ENCODE measurements at places on chromosomes 6 and 20.
A peak's percentile ranks its signal among the peaks of the same experiment; 100 is the strongest.

DNA sequence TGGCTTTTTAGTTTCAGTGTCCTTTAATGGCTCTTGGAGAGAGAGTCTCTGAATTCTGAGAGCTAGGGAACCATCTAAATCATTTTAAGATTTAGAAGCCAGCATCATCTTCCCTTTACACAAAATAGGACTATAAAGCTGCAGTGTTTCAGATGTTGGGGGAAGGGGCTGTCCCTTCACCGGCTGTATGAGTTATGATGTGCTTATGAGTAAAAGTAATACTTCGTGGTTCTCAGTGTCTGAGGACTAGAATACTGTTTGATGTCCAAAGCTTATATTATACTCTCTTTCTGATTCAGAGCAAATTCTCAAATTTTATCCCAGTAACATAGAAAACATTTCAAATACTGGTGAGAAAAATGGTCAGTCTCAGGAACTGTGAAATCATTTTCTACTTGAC is 63.5 kb upstream of the FAM8A1 start:
- no peak for DNase-seq
- H3K36me3 ChIP-seq = peaks cover 8% of the 10 kb centered on the region
- no peak overlapping the region for H3K4me3 ChIP-seq

DNA sequence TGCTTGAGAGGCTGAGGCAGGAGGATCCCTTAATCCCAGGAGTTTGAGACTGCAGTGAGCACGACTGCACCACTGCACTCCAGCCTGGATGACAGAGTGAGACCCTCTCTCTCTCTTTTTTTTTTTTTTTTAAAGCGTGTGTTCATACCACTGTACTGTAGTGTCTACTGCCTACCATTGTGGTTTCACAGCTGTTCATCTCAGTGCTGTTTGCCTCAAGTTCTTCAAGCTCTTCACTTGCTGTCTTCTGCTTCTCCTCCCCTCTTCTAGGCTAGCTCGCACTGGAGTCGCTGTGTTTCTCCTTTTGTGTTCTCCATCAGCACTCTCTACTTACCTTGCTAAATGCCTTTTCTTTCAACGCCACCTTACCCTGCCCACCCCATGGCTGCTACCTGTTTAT is 7.4 kb downstream of the FOXO3 start:
- H3K27ac ChIP-seq = no peak overlapping the region
- H3K36me3 ChIP-seq = peaks cover 26% of the 10 kb centered on the region
- H3K4me3 ChIP-seq = no peak overlapping the region
- H3K27me3 ChIP-seq = peaks cover 3% of the 10 kb centered on the region
- H3K4me1 ChIP-seq = peaks cover 12% of the 10 kb centered on the region

GRCh38 chr6:142476452-142476851 is 174.6 kb downstream of the ADGRG6 start:
- no peaks in the 10 kb centered on the region for H3K27me3 ChIP-seq
- peaks cover 2% of the 10 kb centered on the region for H3K4me1 ChIP-seq
- no peak for DNase-seq
- peak overlapping the region; percentile 25 for H3K27ac ChIP-seq

GRCh38 chr6:69063401-69063800 is 428.3 kb downstream of the ADGRB3 start:
- H3K27ac ChIP-seq = no peak overlapping the region
- H3K4me1 ChIP-seq = peaks cover 2% of the 10 kb centered on the region
- no peaks in the 10 kb centered on the region for H3K36me3 ChIP-seq
- H3K4me3 ChIP-seq = no peak overlapping the region
- no peak for DNase-seq
- no peaks in the 10 kb centered on the region for H3K27me3 ChIP-seq

GRCh38 chr6:18099511-18099910 is 23.0 kb downstream of the NHLRC1 start:
- no peak overlapping the region for H3K27ac ChIP-seq
- DNase-seq = no peak
- H3K27me3 ChIP-seq = peaks cover 2% of the 10 kb centered on the region

- DNase-seq = no peak
- H3K4me1 ChIP-seq = no peaks in the 10 kb centered on the region
- no peak overlapping the region for H3K4me3 ChIP-seq
- H3K27me3 ChIP-seq = no peaks in the 10 kb centered on the region
Observed at GRCh38 chr6:99189823-99190721, 159.4 kb downstream of the FAXC start.

GRCh38 chr20:6783752-6784151 is 16.3 kb downstream of the BMP2 start:
- H3K27ac ChIP-seq = no peak overlapping the region
- H3K4me3 ChIP-seq = no peak overlapping the region
- no peak for DNase-seq
- H3K4me1 ChIP-seq = peaks cover 15% of the 10 kb centered on the region
- peaks cover 8% of the 10 kb centered on the region for H3K36me3 ChIP-seq
- peaks cover 4% of the 10 kb centered on the region for H3K27me3 ChIP-seq

DNA sequence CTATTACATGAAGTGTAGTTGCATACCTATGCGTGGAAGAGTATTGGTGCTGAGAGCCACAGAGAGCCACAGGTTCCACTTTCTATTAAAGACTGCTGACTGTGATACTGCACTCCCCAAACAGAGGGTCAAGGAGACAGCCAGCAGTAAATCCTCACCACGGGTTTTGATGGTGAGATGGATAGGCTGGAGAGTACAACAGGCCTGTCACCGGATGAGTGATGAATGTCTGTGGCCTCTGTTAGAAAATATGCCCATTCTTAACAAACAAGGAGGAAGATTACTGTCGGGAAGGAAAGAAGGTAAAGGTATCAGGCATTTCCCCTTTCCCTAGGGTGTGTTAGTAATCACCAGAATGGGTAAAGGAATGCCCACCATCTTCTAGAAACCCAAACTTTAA is 286.5 kb downstream of the ALDH8A1 start:
- peaks cover 5% of the 10 kb centered on the region for H3K4me1 ChIP-seq
- no peaks in the 10 kb centered on the region for H3K36me3 ChIP-seq
- no peaks in the 10 kb centered on the region for H3K27me3 ChIP-seq
- H3K27ac ChIP-seq = no peak overlapping the region

DNA sequence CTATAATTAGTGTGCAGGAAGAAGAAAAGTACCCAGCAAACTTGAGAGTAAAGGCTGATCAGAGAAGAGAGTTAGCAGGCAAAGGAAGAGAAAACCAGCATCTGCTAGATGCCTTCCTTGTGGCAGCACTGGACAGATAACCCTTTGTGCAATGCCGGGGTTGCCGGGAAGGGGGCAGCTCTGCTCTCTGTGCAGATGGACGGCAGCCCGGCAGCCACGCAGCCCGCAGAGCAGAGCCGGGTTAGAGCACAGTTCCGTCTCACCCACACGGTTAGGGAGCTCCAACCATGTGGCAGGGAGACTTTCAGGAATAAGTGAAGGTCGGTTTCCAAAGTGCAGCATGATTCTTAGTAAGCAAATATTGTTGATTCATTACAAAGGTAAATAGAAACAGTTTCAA is 80.0 kb upstream of the RPS6KA2 start:
- H3K27ac ChIP-seq = no peak overlapping the region
- no peaks in the 10 kb centered on the region for H3K36me3 ChIP-seq
- DNase-seq = peak; percentile 50

DNA sequence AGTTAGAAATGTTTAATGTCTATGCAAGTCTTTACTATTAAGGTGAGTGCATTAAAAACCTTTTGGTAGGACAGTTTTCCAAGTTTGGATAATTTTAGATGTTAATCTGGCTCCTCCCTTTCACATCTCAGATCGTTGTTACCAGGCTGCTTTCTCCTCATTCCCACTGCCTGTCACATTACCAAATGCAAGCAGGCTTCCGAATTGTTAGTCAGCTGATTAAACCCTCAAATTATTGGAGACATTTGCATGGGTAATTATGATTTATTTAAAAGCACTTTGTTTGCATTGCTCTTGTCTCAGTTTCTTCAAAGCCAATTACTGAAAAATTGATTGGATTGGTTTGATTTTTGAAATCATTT is 816.5 kb downstream of the KIF16B start:
- H3K4me1 ChIP-seq = no peaks in the 10 kb centered on the region
- no peaks in the 10 kb centered on the region for H3K36me3 ChIP-seq
- no peak overlapping the region for H3K27ac ChIP-seq
- no peaks in the 10 kb centered on the region for H3K27me3 ChIP-seq
- H3K4me3 ChIP-seq = no peak overlapping the region
- no peak for DNase-seq

GRCh38 chr6:28490205-28490890 is 25.2 kb downstream of the GPX6 start:
- peak overlapping the region; percentile 94 for H3K27ac ChIP-seq
- peaks cover 7% of the 10 kb centered on the region for H3K4me1 ChIP-seq
- no peaks in the 10 kb centered on the region for H3K36me3 ChIP-seq

GRCh38 chr20:2763186-2763585 is 37.2 kb downstream of the CPXM1 start:
- DNase-seq = no peak
- H3K27me3 ChIP-seq = peaks cover 35% of the 10 kb centered on the region
- H3K27ac ChIP-seq = no peak overlapping the region
- H3K4me1 ChIP-seq = no peaks in the 10 kb centered on the region

DNA sequence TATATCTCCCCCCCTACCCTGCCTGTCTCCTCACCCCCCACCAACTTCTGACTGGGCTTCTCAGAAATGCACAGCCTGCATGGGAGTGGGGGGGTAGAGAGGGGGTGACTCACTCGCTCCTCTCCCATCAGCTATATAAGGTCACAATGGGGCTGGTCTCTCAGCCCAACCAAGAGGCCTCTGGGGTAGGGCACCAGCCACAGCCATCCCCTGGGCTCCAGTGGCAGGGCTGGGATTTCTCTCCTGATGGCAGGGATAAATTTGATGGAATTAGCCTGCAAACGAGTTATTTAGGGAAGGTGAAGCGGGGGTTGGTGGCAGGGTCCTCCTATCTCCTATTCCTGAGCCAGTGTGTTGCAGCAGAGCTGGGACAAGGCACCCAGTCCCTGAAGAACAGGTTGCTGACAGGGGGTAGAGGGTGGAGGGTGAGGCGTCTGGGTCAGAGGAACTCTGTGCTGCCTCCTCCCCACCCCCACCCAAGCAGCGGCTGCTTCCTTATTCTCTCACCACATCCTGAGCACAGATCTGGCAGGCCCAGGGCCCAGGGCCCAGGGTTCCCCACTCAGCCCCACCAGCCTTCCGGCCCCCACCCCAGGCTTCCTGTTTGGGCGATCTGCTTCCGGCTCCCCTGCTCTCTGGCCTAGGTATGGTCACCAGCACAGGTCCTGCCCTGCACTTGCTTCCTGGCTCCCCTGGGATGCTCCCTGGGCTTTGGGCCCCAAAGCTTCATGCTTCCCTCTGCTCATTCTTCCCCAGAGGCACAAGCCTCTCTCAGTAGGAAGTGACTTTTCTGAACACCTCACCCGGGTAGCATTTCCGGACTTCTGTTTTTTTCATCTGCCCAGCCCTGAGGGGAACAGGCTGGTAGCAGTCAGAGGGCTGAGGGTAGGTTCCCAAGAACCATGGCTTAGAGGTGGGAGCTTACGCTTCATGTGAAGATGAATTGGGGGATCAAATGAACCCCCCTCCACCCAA is 4.0 kb downstream of the PPP1R18 start:
- H3K27me3 ChIP-seq = no peaks in the 10 kb centered on the region
- H3K4me3 ChIP-seq = peak overlapping the region; percentile 41
- H3K36me3 ChIP-seq = peaks cover 6% of the 10 kb centered on the region
- peak overlapping the region; percentile 87 for H3K27ac ChIP-seq
- peaks cover 32% of the 10 kb centered on the region for H3K4me1 ChIP-seq

DNA sequence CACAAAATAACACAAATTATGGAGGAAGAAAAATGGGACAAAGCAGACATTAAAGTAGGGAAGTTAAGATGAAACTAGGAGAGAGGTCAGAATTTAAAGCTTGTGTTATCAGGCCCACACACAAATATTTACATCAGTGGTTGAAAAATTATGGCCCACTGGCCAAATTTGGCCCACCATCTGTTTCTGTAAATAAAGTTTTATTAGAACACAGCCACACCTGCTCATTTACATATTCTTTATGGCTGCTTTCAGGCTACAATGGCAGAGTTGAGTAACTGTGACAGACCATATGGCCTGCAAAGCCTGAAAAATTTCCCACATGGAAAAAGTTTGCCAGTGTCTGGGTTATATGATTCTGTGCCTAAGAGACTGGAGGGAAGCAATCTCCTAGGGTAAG is 49.0 kb downstream of the SLC22A23 start:
- H3K4me3 ChIP-seq = no peak overlapping the region
- no peak overlapping the region for H3K27ac ChIP-seq
- H3K4me1 ChIP-seq = peaks cover 64% of the 10 kb centered on the region
- peaks cover 12% of the 10 kb centered on the region for H3K36me3 ChIP-seq

Data from progenitor cell of endocrine pancreas (in vitro differentiated cells).